ENCODE measurements at places on chromosomes 7 and 10.

GRCh38 chr7:144436500-144436899 lies 33.0 kb upstream of the NOBOX start:
- no peak for DNase-seq

DNA sequence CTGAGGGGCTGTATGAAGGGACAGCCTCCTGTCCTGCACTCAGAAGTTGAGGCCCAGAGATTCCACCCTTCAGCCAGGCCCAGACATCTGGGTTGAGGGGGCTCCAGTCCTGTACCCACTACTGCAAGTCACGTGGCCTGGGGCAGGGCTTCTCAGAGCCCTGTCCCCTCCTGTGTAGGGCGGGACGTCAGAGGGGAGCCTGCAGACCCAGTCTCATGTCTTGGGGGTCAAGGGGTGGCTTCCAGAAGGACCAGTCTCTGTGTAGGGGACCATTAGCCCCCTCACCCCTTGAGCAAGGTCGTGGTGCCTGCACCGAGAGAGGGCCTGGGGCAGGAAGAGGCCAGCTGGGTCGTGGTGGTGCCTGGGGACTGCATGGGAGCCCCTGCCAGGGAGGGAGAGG lies 593 bp upstream of the PILRA start:
- DNase-seq: no peak

GRCh38 chr10:71392292-71392691 lies 4.4 kb upstream of the CDH23 start:
- no peak for DNase-seq

GRCh38 chr7:27900006-27900405 lies 160.0 kb downstream of the TAX1BP1 start:
- DNase-seq: no peak

DNA sequence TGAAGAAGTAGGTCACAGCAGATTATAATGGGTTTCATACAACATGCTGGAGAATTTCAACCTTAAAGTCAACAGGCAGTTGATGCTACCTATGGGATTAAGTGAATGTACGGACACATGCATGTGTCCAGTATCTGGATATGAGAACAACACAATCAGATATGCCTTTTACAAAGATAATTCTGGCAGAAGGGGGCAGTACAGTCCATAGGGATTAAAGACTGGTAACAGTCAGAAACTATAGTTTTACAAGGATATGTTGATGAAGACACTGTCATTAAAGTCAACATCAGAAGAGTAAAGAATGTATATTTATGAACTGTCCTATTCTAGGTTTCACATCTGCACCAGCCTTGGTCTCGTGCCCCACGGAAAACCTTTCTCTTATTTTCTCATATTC lies 41.5 kb downstream of the ANKMY2 start:
- no peak for DNase-seq

GRCh38 chr7:26168458-26169023 lies 16.5 kb downstream of the NFE2L3 start:
- DNase-seq: no peak

- no peak for DNase-seq
These were observed 73.9 kb upstream of the KAT6B start for GRCh38 chr10:74752371-74753040.

DNA sequence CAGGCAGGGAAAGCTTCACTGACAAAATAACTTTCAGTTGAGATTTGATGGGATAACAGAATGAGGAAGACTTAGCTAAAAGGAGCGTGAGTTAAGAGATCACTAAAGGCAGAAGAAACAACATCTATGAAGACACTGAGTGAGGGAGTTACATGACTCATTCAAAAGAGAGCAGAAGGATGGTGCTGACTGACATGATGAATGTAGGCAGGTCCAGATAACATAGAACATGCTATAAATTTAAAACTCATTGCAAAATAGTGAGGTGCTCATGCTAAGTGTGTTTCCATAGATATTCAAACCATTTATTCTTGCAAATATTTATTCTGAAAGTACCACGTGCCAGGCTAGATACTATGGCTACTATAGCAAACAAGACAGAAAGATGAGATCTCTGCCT lies 116.4 kb upstream of the DGKB start:
- DNase-seq: no peak

GRCh38 chr7:157860406-157860805 lies 523.6 kb downstream of the DNAJB6 start:
- DNase-seq: no peak

GRCh38 chr7:24709585-24710360 lies 47.5 kb downstream of the GSDME start:
- DNase-seq: no peak

- no peak for DNase-seq
These were observed 83.7 kb downstream of the PRLHR start for GRCh38 chr10:118511711-118512110.

DNA sequence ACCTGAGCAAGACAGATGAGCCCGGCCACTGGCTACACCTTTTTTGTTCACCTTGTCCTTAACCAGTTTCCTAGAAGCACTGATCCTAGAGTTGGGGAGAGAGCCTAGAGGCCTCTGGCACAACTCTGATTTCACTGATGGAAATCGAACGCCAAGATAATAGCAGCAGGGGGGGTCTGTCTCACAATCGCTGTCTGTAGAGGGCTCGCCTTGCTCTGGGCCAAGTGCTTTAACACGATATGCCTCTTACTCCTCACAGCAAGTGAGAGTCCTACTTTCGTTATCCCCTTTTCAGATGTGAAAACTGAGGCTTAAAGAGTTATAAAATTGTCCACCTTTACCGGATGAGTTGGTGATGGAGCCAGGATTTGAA lies 472 bp downstream of the RASSF4 start:
- DNase-seq: no peak

- DNase-seq: peak; percentile 11
These were observed 38.5 kb upstream of the LRRC17 start for GRCh38 chr7:102874166-102874829.

GRCh38 chr7:29806208-29806994 lies at the start of gene WIPF3:
WIPF3 (plus strand) TSS chr7:29806508; CDS start chr7:29834725, 28,217 bp downstream.
- no peak for DNase-seq

- no peak for DNase-seq
These were observed 21.8 kb upstream of the SDK1 start for GRCh38 chr7:3279147-3279818.

DNA sequence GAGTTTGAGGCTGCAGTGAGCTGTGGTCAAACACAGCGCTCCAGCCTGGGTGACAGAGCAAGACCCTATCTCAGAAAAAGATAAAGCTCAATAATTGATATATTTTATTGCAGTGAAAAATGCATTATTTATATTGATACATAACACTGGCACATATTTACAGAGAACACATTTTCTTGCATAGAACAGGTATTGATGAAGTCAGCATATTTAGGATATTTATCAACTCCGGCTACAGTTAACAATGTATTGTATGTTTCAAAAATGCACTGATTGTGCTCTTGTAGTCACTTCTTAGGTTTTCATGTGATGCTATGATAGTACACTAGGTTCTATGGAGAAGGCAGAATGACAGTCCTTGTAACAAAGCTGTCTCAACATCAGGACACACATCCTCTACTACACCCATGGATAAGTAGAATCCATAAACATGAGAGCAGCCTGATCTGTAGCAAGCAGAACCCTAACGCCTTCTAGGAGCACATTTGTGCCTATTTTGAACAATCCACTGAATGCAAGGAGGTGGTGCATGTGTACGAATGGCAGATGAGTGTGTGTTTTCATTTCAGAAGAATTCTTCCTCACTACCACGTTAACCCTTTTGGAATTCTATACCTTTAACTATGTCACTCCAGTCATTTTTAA lies 586.1 kb upstream of the CELF2 start:
- no peak for DNase-seq

GRCh38 chr10:89115876-89116627 lies 91.1 kb downstream of the CH25H start:
- no peak for DNase-seq

DNA sequence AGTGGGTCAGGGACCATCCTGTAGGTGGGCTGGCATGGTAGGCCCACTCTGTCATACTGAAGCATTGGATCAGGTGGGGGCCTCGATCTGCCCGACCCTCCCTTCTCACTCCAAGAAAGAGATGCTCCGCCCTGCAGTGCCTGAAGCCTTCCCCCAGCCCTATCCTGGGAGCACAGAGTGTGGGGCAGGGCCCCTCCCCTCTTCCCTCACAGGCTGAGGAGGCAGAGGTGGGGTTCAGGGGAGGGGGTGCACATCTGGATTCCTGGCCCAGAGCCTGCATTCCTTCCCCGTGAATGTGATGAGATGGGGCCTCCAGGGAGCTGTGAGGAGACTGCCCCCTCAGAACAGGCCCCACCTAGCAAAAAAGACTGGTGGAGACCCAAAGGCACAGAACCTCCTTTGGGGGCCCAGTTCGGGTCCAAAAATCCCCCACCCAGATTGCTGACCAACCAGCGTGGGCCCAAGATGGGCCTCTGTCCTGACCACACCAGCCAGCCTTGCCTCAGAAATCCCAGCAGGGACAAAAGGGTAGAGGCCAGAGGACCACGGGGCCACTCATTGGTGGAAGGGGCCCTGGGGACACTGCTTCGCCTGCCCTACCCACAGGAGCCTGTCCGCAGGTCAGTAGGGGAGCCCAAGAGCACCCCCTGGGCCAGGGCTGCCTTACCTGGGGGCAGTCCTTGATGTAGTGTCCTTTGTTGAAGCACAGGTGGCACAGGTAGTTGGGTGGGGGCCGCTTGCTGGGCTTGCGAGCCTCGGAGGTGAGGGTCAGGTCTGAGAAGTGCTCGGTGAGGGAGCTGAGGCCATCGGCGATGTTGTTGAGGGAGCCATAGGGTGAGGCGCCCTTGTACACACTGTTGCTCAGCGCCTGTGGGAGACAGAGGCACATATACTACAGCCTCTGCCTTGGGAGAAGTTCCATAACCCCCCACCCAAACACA lies 13.3 kb downstream of the ZCCHC24 start:
- no peak for DNase-seq

DNA sequence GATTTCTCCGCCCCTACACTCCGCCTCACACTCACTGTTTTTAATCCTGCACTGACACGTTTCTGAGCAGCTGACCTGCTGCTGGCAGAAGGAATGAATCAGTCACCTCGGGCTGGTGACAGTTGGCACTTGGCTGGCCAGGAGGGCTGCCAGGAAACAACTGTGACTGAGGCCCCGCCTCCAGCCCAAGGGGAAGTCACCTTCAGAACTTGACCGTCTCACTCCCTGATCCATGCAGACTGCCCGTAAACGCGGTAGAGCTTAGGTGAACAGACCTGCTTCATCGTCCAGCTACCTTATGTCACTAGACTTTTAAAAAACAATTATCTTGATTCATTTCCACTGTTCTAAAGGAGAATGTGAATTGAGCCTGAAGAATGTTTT lies 107.5 kb downstream of the DOCK1 start:
- DNase-seq: peak; percentile 47

DNA sequence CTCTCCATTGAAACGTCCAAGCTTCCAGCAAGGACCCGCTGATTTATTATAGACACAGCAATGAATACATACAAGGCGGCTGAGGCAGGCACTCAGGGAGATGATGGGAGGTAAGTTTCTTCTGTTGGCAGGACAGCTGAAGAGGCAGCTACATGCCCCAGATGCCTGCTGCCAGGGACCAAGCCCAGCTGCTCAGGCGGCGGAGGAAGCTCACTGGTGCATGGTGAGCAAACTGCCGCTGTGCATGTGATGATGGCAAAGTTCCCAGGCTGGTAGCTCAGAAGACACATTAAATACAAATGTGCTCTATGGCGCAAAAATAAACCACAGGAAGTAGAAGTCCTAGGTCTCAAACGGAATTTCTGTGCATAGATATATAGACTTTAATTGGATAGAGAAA lies 2.3 kb downstream of the DNTT start:
- DNase-seq: no peak

GRCh38 chr7:130930681-130931080 lies 196.7 kb upstream of the KLF14 start:
- no peak for DNase-seq

GRCh38 chr10:88933564-88933963 lies 19.0 kb downstream of the ACTA2 start:
- DNase-seq: no peak

GRCh38 chr10:113078282-113078907 lies 128.3 kb downstream of the TCF7L2 start:
- DNase-seq: no peak

Data from hematopoietic multipotent progenitor cell treated with erythropoietin and hydrocortisone succinate and interleukin-3 and kit ligand, for 8 days (in vitro differentiated cells).